Amniotic epithelial cell (primary cell): ENCODE measurements at places on chromosomes 4 and X.

GRCh38 chr4:52822972-52823701 is 39.0 kb upstream of the RASL11B start:
- peak; percentile 98 for DNase-seq

DNA sequence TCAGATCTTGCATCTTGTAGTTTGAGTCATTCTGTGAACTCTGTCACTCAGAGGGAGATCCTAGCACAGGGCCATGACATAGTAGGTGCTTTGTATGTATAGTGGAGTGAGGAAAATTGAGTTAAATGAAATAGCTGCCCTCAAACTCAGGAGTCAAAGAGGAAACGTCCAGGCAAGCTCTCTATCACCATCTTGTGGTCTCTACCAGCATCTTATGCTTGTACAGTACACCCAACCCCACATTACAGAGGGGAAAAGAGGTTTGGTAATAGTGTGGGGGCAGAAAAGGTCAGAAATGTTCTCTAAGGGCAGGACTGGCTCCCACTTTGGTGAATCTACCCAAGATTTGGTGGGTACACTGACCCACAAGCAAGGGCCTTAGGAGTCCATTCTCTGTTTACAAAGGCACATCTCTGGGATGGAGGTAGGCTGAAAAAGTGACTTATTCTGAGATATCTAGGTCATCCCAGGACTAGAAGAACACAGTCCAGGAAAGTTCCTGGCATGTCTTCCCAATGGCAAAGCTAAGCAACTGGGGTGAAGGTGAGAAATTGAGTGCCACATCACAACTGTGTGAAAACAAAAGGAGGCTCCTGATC is 131.8 kb downstream of the OR13H1 start:
- peak; percentile 4 for DNase-seq

DNA sequence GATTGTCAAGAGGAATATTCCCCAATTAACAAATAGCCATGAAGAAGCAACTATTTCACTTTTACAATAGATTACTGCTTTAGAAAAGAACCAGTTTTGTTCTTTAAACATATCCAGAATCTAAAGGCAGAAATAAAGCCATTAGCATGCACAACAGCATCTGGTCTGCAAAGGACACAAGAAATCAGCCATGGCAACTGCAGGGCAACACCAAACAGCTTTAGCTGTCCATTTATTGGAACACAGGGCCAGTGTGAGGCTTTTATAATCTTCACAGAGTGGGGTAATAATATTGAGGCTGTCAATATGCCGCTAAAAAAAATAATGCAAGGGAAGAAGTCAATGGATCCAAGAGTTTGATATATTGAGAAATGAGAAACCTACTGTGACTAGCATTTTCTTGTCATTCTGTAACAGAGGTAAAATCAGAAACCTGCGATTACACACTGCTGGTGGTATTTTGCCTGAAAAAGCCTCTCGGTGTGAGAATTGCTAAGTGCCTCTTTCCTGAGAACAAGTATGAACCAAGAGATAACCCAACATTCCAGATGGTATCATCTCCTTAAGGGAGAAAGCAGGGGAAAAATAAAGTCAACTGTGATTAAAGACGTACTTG is 2.7 kb upstream of the BANK1 start:
- DNase-seq: no peak

GRCh38 chr4:76377911-76378310 is 43.0 kb downstream of the CCDC158 start:
- peak; percentile 88 for DNase-seq

- no peak for DNase-seq
These were observed 32.6 kb upstream of the MSMO1 start for GRCh38 chr4:165294907-165295306.

- no peak for DNase-seq
These were observed 62.9 kb upstream of the ADRA2C start for GRCh38 chr4:3703343-3703676.

- DNase-seq: no peak
These were observed 60.0 kb downstream of the ATP8A1 start for GRCh38 chr4:42596918-42597317.

- no peak for DNase-seq
These were observed 212.5 kb downstream of the SPATA18 start for GRCh38 chr4:52263607-52264006.

DNA sequence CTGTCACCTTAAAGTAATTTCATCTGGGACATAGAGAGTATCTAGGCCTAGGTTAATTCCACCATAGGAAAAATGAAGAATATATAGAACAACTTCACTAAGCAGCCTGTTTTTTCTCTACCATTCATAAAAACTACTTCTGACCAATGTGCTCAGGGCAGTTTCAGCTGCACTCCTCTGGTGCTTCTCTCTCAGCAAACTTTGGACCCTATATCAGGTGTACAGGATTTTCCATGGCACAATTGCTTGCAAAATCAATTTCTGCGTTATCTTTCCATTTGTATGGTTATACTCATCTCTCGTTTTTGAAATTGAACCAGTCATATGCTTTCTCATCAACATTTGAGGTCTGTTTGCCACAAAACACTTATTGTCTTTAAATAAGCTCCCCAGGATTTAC is 52.1 kb upstream of the FMR1 start:
- DNase-seq: no peak

DNA sequence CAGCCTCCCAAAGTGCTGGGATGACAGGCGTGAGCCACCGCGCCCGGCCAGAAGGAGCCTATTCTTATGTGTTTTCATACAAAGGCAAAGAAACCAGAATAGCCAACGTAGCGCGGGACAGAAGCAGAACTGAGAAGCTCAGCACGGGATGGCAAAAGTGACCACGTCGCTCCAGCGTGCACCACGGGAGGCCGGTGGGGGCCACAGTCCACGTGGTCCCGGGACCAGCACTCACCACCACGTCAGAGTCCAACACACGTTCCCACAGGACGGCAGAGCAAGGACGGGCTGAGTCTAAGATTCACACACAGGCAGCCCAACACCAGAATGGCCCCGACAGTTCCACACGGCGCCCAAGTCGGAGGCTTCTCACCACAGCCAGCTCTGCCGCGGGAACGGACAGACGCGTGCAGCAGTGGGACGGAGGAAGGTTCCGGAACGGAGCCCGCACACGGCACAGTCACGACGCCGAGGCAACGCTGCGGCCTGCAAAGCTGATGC is 18.8 kb upstream of the GTPBP6 start:
- DNase-seq: no peak

GRCh38 chr4:41026971-41027370 is 187.4 kb downstream of the APBB2 start:
- DNase-seq: no peak

GRCh38 chr4:139943277-139943676 is 210.7 kb downstream of the MAML3 start:
- DNase-seq: peak; percentile 57

GRCh38 chrX:113390531-113390930 is 549.9 kb upstream of the AMOT start:
- DNase-seq: no peak

DNA sequence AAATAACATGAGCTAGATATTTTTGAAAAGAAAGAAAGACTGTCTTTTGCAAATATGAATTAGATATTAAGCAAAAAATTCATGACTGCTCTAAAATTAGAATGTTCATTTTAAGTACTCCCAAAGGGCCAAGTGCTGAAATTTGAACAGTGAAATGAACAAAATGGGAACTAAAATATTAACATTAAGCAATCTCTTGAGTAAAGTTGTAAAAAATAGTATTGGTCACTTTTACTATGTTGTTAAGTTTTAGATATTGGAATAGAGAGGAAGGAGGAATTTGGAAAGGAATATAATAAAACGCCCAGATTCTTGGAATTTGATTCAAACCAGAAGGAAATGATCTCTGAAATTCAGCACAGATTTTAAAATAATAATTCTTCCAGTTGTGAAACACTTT is 125.9 kb upstream of the ANK2 start:
- no peak for DNase-seq

DNA sequence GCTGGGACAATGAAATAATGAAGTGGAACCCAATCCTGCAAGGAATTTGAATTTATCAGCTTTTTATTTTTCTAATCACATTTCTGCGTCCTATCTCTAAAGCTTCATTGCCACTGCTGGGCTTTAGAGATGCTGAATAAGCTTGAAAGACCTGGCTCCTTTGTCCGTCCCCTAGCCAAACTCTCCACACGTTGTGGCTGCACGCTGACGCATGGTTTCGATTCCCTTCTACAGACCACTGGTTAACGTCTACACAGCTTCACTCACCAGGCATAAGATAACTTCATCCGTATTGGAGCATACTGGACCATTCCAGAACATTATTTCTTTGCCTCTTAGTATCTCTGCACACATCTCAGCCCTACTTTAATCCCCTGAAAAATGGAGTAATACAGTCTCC is 31.2 kb downstream of the SPANXN3 start:
- no peak for DNase-seq

DNA sequence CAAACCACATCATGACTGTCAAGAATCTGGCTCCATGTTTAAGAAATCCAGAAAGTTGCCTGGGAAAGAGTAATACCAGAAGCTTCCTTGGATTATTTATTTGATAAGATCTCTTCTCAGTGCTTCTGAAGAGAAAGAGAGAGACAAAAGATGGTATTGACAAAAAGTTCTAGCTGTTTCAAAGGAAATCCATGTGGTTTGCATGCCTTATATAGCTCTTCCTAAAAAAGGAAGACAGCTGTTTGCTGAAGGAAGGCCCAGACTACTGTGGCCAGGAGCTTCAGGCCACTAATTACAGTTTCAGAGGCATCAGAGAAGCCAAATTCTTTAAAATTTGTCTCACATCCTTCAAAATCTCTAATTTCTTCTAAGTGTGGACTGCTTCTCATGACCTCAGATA is 565.2 kb upstream of the SLIT2 start:
- DNase-seq: no peak

- no peak for DNase-seq
These were observed 1.2 kb downstream of the FOXR2 start for GRCh38 chrX:55624403-55624802.

- no peak for DNase-seq
These were observed 35.3 kb downstream of the ZBTB49 start for GRCh38 chr4:4325321-4325720.

GRCh38 chr4:139319571-139319970 is 17.3 kb upstream of the NDUFC1 start:
- no peak for DNase-seq

DNA sequence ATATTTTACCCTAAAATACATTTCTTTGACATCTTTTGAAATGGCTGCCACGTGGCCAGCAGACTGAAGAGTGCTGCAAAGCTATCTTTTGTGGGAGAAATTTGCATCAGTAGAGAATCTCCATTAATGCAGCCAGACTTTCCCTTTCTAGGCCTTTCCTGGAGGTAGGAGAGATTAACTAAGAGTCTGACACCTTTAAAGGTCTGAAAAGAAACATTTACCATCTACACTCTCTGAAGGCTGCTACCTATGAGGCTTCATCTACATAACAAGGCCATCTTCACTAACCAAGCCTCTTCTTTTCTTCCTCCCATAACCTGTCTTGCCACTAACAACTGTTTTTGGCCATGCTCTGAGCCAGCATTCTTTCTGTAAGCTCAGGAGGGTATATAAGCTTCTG is 17.8 kb upstream of the SPRY1 start:
- DNase-seq: no peak

GRCh38 chr4:8110071-8110986 is 48.3 kb downstream of the ABLIM2 start:
- peak; percentile 29 for DNase-seq

DNA sequence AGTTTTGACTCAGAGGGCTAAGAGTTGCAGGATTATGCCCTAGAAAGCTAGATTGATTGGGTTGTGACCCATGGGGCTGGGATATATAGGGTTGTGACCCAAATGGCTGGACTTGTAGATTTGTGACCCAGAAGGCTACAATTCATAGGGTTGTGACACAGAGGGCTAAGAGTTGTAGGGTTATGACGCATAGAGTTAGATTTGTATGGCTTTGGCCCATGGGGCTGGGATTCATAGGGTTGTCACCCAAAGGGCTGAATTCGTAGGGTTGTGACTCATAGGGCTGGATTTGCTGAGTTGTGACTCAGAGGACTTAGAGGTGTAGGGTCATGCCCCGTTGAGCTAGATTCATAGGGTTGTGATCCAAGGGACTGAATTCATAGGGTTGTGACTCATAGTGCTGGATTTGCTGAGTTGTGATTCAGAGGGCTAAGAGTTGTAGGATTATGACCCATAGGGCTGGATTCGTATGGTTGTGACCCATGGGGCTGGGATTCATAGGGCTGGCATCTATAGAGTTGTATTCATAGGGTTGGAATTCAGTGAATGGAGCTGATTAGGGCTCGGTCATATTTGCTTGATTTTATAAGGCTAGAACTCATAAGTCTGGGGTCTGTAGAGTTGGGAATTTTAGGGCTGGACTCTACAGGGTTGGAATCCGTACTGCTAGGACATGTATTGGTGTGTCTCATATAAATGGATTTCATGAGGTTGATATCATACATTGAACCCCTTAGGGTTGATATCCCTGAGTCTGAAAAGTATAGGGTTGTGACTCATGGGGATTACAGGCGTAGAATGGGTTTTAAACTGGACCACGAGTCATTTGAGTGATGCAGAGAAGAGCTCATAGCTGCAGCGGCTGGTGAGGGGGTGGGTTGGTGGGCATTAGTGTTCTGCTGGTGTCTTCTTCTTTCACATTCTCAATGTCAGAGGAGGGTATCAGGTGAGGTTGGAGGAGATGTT is 125.7 kb downstream of the CRLF2 start:
- no peak for DNase-seq

DNA sequence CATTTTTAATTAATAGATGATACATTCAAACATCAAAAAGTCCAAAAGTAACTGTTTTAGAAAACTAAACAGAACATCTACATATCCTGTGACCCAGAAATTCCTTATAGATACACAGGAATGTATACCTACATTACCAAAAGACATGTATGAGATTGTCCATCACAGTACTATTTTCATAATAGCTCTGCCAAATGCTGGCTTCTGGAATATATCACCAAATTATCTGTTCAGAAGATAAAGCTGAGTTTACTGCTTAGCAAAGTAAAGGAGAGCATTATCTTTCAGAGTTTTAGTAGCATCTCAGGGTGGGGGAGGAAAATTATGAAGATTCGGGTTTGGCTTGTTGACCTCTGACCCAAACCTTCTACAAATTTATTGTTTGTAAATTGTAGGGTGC is 368.9 kb upstream of the SLC7A11 start:
- DNase-seq: no peak

DNA sequence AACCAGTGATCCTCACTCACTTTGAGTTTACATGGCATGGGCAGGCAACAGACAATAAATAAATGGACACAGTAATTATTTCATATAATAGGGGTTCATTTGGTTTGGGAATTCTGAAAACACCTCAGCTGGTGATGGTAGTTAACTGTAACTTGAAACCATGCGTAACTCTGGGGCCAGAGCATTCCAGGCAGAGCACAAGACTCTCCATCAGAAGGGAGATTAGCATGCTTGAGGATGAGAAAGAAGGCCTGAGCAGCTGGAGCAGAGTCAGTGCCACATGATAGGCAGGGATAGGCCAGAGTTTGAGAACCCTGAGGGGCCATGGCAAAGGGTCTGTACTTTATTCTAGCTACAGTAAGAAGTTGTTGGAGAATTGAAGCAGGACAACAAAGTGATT is 56.3 kb upstream of the CXCL8 start:
- DNase-seq: peak; percentile 53

- DNase-seq: no peak
These were observed 192.2 kb upstream of the TLL1 start for GRCh38 chr4:165680821-165681220.

- peak; percentile 49 for DNase-seq
These were observed 127.2 kb upstream of the RPS6KA3 start for GRCh38 chrX:20393944-20394343.
